ENCODE measurements at places on chromosomes 2 and 18. TPM values are rescaled to one million over a fixed set of nuclear protein-coding genes. Genes with fewer than 3 reads are reported as not detected.

Gene LCT
- total RNA-seq = not detected

Gene SH3RF3
- 6.3 TPM for total RNA-seq

Gene CFC1
- total RNA-seq = 0.55 TPM

Gene CPS1
- 3.8 TPM for total RNA-seq

Gene COPS7B
- total RNA-seq = 37.9 TPM

Gene GALNT14
- total RNA-seq = 2.2 TPM

Gene RAB17
- 0.99 TPM for total RNA-seq

Gene PTPRN
- total RNA-seq = 22.0 TPM

Gene EIF2B4
- total RNA-seq = 30.0 TPM

Gene ZC3H8
- 19.9 TPM for total RNA-seq

Gene RAPGEF4
- total RNA-seq = 29.5 TPM

Gene ADRA2B
- total RNA-seq = 1.9 TPM

Gene DLX1
- 0.88 TPM for total RNA-seq

Gene HOXD13
- total RNA-seq = not detected

Gene ARHGAP25
- total RNA-seq = 4.3 TPM

Gene GKN2
- not detected for total RNA-seq

Gene HPCAL1
- total RNA-seq = 25.2 TPM

Gene HJURP
- 9.8 TPM for total RNA-seq

Gene GALNT3
- 6.8 TPM for total RNA-seq

Gene IL1F10
- not detected for total RNA-seq

Gene FAM237A
- not detected for total RNA-seq

Gene THSD7B
- 30.6 TPM for total RNA-seq

Gene NRP2
- 53.5 TPM for total RNA-seq

Gene LINC00305
- total RNA-seq = not detected
